Memory B cell (primary cell): ENCODE measurements at places on chromosomes 4 and X.

- no peak for DNase-seq
Measured at GRCh38 chr4:37726666-37727065, 40.5 kb upstream of the RELL1 start.

- DNase-seq, result no peak
Measured at GRCh38 chr4:7813674-7814073, 126.0 kb downstream of the AFAP1 start.

DNA sequence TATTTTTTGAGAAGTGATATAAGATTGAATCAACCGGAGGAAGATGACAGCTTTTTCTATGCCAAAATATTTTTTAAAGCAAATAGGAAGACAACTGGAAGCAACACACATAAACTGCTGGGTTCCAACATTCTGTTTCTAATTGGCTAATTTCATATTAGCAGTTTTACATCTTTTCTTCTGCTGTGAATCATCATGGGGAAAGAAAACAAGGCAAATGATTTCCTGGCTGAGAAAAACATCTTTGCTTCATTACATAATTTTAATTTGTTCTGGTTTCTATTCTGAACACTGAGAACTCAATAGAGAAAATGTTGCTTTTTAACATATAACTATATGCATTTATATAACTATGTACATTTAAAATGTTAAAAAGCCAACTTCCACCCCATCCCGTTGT is 2518.5 kb downstream of the ARAP2 start:
- no peak for DNase-seq

- DNase-seq, result no peak
Measured at GRCh38 chr4:113144091-113144490, 94.6 kb downstream of the ANK2 start.

DNA sequence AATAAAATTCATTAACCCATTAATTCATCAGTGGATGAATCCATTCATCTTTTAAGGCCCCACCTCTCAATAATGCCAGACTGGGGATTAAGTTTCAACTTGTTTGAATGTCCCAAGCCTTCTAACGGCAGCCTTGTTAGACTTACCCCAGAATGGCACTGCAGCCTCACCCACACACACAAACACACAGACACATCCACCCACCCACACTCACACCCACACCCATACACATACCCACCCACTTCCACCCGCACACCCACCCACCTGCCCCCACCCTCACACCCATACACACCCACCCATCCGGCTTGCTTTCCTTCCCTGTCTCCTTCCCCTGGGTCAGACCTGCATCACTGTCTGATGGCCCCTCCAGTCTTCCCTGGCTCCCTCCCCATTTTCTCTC is 102.6 kb downstream of the ARHGAP10 start:
- DNase-seq, result no peak

DNA sequence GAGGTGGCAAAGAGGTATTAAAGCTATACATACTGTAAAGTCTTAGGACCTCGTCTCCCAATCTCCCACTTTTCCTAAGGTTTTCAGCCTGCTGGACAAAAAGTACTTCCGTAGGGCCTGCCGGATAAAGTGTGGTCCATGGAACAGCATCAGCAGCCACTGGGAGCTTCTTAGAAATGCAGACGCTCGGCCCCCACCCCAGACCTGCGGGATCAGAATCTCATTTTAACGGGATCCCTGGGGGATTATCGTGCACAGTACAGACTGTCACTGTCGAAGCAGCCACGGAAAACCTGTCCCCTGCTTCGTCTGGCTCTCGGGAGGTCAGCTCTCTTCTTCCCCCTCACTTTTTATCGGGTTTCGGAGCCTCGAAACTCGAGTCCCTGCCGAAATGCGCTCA is 802 bp downstream of the ADGRG2 start:
- no peak for DNase-seq

- no peak for DNase-seq
Measured at GRCh38 chr4:108116423-108117168, 52.1 kb downstream of the LEF1 start.
